Fibroblast of gingiva (primary cell): ENCODE measurements at places on chromosomes 2 and 18.
A peak's percentile ranks its signal among the peaks of the same experiment; 100 is the strongest.

GRCh38 chr2:67576991-67577390 is 179.9 kb downstream of the ETAA1 start:
- DNase-seq: no peak

- no peak for DNase-seq
These were observed 524.6 kb upstream of the ZEB2 start for GRCh38 chr2:145044491-145044890.

GRCh38 chr2:108385411-108386071 is 7.8 kb downstream of the SULT1C4 start:
- DNase-seq: no peak

DNA sequence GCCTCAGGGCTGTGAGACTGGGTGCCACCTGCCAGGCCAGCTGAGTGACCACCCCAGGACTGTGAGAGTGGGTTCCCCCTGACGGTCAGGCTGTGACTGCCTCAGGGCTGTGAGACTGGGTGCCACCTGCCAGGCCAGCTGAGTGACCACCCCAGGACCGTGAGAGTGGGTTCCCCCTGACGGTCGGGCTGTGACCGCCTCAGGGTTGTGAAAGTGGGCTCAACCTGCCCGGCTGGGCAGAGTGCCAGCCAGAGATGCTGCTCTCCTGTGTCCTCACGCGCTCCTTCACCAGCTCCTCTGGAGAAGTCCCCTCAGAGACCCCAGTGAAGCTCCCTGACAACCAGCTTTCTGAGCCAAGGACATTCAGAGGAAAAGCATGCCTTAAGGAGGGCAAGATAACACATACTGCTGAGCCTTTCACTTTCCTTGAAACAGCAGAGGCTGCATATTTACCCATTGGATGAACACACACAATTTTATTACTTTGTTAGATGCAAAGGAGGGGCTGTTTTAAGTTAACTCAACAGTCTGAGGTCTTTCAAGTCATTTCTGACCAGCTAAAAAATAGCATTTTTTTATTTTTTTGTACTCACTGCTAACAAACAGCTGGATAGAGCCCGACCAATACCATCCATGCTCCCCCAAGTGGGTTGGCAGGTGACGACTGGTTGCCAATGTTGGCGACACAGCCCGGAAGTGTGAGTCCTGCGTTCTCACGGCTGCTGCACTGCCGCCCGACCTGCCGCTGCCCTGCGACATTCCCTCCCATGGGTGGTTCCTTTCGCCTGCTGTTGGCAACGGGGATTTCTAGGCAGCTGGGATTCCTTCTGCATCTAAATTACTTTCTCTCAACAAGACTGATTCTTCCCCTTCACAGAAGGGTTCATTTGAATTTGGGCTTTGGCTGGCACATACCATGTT is 70.7 kb downstream of the NDUFA10 start:
- DNase-seq: no peak

- DNase-seq: peak; percentile 83
These were observed 103.3 kb downstream of the EXOC6B start for GRCh38 chr2:72722492-72723070.

GRCh38 chr2:55425431-55425831 is 5.8 kb upstream of the CCDC88A start:
- DNase-seq: peak; percentile 87

- DNase-seq: no peak
These were observed 274.0 kb downstream of the TCF4 start for GRCh38 chr18:55314031-55314430.

DNA sequence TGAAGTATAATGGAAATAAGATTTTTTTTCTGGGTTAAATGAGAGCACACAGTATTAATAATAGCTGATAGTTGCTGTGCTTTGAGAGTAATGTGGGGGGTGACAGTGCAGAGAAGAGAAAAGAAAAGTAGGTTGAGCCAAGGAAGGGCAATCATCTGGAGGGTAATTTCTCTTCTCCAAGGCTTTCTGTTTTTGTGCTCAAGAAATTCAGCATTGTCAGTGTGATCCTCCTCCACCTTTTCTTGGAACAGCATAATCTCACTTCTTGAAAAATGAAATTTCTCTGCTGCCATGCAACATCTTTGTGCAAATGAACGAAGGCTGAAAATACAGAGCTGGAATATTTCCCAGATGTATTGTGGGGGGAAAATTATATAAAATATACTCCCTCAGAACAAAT is 673.1 kb downstream of the LRRTM4 start:
- DNase-seq: no peak

DNA sequence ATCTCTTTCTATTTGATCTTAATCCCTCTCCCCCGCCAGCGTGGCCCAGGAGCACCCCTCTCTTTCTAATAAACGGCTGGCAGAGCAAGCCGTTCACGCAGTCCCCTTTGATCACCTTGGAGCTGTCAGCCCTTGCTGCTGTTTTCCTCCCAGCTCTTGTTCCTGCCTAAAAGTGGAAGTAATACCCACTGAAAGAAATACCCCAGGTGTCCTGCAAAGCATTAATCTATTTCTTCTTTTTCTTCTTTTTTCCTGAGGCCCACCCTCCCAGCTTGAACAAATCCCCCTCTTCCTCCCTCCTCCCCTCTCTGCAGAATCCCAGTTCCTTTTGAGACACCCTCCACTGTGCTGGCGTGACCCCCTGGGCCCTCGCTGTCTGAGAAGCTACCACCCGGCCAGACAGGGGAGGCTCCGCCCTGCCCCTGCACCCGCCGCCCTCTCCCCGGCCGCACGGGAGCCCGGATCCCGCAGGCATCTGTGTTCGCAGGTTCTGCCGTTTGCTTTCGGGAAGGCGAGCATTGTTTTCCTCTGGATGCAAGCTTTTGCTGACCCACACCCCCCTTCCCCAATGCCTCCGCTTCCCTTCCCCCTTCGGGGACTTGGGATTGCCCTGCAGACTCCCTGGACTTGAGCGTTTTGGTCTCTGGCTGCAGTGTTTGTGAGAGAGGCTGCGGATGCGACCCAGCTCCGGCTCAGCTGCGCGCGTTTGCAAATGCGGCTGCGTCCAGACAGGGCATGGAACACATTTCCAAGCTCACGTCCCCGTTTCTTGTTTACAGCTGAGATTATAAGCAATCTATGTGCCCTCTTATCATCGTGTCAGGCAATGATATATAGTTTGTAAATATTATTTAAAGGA is 631.5 kb downstream of the NYAP2 start:
- DNase-seq: peak; percentile 60

DNA sequence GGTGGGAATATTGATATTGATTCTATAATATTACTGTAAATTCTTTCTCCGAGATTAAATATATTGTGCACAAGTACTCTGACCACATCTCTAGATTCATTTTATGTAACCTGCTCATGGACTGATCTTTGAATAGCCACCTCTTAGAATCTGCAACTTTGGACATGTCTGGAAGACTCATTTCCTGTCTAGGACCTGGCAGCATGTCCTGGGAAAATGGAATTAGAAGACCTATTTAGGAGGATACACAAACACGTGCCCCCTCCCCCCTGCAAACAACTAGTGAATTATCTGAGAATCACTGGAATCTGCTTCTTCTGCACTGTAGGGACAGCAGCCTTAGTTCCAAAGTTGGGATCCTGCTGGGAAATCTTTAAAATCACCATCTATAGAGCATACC is 94.1 kb downstream of the UBE2E3 start:
- DNase-seq: no peak

- no peak for DNase-seq
These were observed 29.2 kb downstream of the PDIA6 start for GRCh38 chr2:10783421-10783820.

GRCh38 chr2:41854227-41854626 is 193.6 kb upstream of the PKDCC start:
- DNase-seq: no peak

- no peak for DNase-seq
These were observed 222.5 kb downstream of the SEPTIN10 start for GRCh38 chr2:109391243-109391642.

- no peak for DNase-seq
These were observed 13.6 kb downstream of the UPP2 start for GRCh38 chr2:158115202-158115767.

- no peak for DNase-seq
These were observed 279.9 kb downstream of the ALPK2 start for GRCh38 chr18:58348951-58349350.

DNA sequence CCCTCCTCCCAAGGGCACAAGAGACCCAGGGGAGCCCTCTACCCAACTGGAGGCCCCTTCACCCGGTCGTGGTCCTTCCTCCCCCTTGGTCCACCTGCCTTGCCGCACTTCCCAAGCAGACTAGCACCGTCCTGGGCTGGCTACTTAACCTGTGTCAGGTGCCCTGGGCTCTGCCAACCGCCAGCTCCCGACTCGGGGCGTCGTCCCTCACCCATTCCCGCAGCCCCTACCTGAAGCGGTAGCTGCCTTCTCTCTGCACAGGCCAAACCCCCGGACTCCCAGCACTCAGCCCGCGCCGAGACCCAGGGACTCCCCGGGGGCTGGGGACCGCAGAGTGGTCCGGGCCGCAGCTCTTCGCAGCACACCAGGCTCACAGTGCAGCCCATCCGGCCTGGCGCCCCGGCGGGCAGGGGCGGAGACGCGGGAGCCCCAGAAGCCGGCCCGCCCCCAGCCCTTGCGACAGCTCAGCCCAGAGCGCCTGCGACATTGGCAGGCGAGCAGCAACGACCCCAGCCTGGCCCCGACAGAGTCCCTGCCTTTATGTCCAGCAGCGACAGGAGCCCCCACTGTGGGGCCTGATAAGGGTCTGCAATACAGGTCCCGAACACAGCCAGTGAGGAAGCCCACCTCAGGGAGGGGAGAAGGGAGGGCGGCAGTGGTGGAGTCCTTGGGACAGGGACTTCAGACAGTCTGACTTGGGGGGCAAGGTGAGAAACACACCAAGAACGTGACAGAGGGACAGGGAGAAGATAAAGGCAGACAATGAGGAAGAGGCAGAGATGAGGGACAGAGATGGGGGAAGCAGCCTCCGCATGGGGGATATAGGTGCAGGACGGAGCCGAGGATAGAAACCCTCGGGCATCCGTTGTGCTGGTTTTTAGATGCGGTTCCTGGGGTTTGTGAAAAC is 31.0 kb upstream of the TNS1 start:
- no peak for DNase-seq

DNA sequence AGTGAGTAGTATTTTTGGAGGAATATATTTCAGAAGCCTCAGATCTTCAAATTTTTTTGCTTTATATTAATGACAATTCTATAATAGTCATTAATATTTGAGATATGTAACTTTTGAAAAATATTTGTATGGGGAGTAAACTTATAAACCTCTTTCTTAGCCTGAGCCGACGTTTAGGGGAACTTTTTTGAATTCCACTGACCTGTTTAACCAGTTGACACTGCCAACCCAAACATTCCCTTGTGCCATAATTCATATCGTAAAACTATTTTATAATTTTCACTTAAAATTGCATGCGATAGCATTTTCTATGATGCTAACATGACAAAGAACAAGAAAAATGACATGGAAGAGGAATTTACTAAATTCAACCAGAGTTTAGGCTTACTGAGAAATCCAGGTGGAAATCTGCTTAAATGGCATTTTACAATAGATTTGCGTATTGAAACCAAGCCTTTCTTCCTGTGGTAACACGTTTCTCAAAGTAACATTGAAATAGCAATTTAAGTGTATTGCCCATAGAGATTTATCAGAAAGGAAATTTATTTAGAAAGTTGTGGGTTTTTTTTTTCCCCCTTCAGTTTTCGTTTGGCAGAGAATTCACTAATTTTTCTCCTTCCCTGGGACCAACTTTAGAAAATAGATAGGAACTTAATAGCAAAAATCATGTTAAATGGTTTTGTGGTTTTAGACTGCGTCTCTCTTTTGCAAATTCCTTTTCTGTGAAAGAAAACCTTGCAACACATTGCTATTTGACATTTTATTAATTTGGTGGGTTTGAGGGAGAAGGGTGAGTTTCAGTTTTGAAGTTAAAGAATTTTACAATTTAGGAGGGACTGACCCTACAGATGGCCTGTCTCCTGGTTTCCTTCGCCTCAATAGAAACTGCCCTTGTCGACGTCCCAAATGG is 77.4 kb downstream of the TANC1 start:
- DNase-seq: no peak

- DNase-seq: no peak
These were observed 142.4 kb downstream of the NEDD4L start for GRCh38 chr18:58186258-58186948.

GRCh38 chr2:154551649-154552048 is 146.8 kb upstream of the KCNJ3 start:
- no peak for DNase-seq

DNA sequence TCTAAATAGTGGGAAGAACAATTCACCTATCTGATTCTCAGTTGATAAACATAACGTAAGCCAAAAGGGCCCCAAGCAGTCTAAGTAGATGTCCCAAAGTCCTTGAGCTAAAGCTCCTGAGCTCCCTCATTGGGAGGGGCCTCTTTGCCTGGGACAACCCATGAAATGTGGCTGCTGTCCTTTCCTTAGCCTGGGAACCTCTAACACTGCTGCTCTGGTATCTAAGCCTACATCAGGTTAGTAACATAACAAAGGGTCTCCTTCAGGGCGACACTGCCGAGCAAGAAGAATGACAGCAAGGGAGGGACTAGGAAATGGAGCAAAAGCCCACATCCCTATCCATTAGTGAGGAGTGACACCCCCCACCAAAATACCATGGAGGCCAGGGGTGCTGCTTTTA is 98.3 kb downstream of the MAPRE2 start:
- no peak for DNase-seq
